ENCODE measurements at places on chromosomes 2 and 18.

- no peak for DNase-seq
These were observed 218.0 kb upstream of the CRIM1 start for GRCh38 chr2:36137612-36138011.

DNA sequence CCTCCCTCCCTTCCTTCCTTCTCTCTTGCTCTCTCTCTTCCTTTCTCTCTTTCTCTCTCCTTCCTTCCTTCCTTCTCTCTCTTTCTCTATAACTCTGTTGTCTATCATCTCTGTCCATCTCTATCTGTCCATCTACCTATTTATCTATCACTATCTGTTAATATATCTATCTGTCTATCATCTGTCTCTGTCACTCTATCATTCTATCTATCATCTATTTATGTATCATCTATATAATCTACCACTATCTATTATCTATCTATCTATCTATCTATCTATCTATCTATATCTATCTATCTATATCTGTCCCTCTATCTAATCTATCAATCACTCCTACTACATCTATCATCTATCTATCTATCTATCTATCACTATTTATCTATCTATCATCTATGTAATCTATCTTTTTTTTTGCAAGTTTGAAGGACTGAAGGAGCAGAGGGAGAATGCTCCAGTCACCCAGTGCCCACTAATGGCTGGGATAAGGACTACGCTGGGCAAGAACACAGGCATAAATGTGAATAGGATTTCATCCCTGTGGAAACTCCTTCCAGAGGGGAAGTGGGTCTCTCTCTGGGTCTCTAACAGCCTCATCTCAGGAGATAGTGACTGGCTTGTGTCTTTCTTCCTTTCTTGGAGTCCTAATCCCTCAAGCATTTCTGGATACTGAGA lies 427.0 kb downstream of the LPIN1 start:
- no peak for DNase-seq

DNA sequence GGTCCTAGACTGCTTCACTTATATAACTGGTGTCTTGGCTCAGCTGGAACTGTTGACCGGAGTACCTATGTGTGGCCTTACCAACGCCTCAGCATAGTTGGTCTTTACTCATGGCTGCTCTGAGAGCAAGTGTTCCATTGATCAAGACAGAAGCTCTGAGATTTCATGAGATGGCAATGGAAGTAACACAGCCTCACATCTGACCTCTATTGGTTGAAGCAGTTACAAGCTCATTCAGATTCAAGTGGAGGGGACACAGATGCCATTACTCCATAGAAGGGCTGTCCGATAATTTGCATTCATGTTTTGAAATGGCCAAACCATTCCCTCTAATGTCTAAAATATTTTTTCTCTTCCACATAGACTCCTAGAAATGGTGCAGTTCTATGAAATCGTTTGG lies 46.4 kb upstream of the STK39 start:
- no peak for DNase-seq

DNA sequence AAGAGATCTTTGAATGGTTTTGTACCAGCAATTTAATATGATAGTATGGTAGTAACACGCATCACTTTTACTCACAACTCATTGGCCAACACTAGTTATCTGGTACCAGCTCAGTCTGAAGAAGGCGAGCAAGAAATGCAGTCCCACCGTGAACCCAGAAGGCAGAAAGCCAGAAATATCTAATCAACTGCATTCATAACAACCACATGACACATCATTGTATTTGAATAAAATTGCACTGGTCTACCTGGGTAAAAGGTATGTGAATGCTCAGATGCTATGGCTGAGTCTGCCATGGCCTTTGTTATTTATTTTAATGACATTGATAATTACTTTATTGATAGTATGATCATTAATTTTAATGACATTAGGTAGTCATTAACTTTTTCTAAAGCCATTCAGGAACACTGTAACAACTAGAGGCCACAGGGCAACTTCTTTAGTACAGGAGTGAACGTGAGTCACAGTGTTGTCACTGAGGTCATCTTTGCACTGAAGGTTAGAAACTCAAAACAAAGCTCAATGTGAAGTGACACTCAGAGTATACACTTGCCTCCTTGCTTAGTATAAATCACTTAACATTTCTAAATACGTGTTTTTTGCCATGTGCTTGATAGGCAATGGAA lies 475.6 kb upstream of the TNP1 start:
- DNase-seq: no peak

Measured in activated CD4-positive, alpha-beta T cell treated with anti-CD3 and anti-CD28 coated beads, Interleukin-2, amount 10 ng/mL, durations not matched to agents 24 days and 14 days (primary cell).